ENCODE measurements at places on chromosomes 6 and 20.

- no peak for DNase-seq
Observed at GRCh38 chr20:32441638-32442037, 83.5 kb downstream of the ASXL1 start.

DNA sequence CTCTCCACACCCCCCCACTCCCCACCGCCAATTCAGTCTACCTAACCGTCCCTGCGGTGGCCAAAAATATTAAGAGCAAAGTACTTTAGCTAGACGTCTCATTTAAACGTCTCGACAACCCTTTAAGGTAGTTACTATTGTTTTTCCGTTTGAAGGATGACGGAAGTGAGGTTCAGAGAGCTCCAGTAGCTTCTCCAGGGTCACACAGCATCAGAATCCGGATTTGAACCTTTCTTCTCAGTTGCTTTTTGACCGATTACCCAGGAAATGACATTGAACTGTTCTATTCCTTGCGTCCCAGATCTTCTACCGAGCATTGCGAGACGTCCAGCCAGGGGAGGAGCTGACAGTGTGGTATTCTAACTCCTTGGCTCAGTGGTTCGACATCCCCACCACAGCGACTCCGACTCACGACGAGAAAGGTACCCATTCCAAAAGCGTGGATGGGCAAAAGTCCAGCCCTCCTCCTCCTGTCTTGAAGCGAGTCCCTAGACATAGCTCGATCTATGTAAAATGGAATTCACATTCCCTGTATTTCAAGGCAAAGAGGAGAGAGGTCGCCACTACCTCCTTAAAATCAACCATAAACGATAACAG lies 2.4 kb downstream of the PRDM13 start:
- DNase-seq: no peak

DNA sequence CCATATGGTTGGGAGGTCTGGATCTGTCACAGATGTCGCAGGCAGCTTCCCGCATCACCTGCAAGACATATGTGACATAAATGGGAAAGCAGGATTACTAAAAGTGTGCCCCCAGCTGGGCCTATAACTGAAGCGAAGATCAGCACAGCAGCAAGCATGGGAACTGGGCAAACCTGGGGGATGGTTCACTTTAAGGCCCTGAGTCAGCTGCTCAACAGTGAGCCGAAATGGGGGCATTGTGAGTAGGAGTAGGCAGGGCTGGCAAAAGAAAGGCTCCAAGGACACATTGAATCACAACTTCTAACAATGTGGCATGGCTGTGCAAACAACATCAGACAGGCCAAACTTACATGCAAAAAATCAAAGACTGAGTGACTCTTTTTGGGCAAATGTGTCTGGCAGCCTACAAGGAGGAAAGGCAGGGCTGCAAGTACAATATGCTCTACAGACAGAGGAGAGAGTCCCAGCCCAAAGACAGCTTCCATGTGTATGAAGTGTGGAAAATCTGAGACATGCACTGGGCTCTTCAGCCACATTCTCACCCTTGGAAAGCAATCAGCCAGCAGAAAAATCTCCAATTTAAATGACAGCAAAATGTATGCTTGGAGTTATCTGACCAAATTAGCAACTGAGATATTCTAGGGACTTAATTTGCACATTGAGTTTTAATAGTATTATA lies 531.0 kb upstream of the MMS22L start:
- no peak for DNase-seq

GRCh38 chr6:41098366-41098765 lies 25.6 kb downstream of the NFYA start:
- DNase-seq: no peak

DNA sequence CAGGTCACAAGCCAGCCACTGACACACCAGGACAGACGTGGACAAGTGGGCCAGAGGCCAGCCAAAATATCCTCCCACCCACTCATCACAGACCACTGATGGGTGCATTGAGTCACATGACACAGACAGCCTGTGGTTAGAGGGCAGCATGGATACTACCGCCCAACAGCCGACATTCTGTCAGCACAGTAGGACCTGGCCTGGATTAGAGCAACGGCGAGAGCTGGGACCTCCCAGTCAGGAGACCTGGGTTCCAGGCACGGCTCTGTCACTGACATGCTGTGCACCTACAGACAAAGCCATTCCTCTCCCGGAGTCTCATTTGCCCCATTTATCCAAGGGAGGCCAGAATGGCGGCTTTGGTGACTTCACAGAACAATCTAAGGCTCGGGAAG lies 8.0 kb downstream of the ZNF335 start:
- DNase-seq: no peak

- no peak for DNase-seq
Observed at GRCh38 chr6:149969635-149970034, 5.9 kb downstream of the ULBP1 start.

- no peak for DNase-seq
Observed at GRCh38 chr20:4666001-4666479, 55.7 kb upstream of the PRND start.

DNA sequence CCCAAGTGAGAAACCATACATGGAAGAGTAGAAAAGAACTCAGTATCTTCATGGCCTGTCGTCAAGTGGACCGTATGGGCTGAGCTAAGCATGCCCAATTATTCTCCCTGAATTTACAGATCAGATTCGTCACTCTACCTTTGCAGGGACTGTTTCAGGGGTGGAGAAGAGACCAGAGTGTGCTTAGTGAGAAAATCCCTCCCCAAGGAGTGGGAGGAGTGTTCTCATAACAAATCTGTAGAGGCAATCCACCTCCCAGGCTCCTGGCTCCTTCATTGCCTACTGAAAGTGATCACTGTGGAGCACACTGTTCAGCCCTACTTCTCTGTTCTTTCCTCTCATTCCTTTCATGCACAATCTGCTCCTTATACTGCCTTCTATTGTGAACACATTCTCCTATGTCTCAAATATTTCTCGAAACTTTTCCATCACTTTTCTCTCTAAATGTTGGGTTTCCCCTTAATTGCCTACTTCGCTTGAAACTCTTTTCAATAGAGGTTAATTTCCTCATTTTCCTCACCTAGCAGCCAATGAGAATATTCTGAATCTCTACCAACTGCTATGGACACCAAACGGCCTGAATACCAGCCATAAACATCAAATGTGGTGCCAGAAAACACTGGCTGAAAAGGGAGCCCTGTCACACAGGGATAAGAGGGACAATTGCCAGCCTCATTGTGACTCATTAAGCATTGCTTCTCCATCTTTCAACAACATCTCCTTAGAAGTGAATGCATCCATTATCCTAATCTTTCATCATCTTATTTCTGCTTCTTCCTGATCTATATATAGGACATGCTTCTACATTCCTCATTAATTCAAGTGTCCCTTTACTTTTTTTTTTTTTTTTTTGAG lies 398.3 kb downstream of the UTRN start:
- DNase-seq: no peak

GRCh38 chr6:124962639-124963415 lies 590 bp downstream of the RNF217 start:
- DNase-seq: no peak

DNA sequence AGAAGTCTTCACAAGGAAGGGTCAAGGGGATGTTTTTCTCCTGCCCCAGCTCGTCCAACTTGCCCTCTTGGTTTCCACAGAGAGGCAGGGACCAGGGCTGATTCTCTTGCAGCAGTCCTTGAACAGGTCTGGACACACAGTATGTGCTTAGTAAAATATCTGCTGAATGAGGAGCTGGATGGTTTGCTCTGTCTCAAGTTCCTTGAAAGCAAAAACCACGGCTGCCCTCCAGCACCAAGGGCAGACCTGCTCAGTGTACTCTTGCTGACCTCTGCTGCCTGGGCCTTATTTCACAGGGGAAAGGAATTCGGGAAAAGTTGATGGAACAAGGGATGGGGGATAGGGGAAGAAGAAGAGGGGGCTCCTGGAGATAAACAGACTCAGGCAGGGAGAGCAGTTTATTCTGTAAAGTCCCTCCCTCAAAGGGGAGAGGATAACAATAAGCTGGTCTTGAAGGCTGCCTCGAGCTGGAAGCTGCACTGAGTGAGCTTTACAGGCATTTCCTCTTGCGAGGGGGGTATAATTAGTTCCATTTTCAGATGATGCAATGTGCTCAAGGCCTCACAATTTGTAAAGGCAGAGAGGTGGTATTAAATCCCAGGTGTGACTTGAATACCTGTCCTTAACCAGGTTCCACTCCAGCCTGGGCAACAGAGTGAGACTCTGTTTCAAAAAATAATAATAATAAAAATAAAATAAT lies 10.3 kb downstream of the KCNK5 start:
- no peak for DNase-seq

DNA sequence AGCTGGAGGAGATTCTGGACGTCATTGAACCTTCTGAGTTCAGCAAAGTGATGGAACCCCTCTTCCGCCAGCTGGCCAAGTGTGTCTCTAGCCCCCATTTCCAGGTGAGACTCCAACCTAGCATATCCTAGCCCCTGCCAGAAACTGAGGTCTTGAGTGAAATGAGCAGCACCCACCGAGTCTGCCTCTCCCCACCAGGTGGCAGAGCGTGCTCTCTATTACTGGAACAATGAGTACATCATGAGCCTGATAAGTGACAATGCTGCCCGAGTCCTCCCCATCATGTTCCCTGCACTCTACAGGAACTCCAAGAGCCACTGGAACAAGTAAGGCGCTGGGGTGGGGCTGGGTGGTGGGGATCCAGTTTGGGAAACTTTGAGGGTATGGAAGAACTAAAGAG lies 4.6 kb downstream of the MEA1 start:
- DNase-seq: no peak

DNA sequence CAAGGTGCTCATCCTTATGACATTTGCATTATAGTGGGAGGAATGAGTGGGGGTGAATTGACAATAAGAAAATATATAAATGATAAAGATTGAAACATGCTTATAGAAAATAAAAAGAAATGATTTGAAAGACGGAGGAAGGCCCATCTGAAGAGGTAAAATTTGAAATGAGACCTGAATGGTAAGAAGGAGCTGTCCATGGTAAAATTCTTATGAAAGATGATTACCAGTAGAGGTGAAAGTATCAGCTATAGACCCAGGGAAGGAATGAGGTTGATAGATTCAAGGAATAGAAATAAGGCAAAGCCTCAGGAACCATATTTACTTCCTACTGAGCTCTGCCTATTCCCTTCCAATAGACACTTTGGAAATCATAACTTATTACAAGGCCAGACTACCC lies 149.7 kb downstream of the HTR1B start:
- no peak for DNase-seq

GRCh38 chr6:127191716-127192115 lies 73.2 kb downstream of the RSPO3 start:
- no peak for DNase-seq

- DNase-seq: no peak
Observed at GRCh38 chr6:130447374-130447773, 81.6 kb downstream of the TMEM200A start.

- DNase-seq: no peak
Observed at GRCh38 chr6:33339193-33339592, 21.6 kb upstream of the ZBTB22 start.

DNA sequence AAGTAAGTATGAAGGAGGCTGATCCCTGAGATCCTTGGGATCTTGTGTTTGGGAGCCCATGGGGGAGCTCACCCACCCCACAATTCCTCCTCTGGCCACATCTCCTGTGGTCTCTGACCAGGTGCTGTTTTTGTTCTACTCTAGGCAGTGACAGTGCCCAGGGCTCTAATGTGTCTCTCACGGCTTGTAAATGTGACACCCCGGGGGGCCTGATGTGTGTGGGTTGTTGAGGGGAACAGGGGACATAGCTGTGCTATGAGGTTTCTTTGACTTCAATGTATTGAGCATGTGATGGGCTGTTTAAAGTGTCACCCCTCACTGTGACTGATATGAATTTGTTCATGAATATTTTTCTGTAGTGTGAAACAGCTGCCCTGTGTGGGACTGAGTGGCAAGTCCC lies 2.8 kb downstream of the HLA-G start:
- DNase-seq: no peak

- DNase-seq: no peak
Observed at GRCh38 chr20:54137115-54137514, 36.7 kb downstream of the CYP24A1 start.

DNA sequence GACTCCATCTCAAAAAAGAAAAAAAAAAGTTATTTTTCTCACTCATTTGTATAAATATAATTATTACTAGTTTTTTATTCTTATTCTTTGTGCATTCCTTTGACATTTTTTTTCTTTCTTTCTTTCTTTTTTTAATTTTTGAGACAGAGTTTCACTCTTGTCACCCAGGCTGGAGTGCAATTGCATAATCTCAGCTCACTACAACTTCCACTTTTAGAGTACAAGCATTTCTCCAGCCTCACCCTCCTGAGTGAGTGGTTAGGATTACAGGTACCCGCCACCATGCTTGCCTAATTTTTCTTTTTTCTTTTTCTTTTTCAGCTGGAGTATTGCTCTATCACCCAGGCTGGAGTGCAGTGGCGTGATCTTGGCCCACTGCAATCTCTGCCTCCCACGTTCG lies 51.4 kb upstream of the JARID2 start:
- DNase-seq: no peak

GRCh38 chr6:124937645-124938044 lies 24.6 kb upstream of the RNF217 start:
- no peak for DNase-seq

- DNase-seq: no peak
Observed at GRCh38 chr20:25225642-25226432, 22.0 kb upstream of the PYGB start.

DNA sequence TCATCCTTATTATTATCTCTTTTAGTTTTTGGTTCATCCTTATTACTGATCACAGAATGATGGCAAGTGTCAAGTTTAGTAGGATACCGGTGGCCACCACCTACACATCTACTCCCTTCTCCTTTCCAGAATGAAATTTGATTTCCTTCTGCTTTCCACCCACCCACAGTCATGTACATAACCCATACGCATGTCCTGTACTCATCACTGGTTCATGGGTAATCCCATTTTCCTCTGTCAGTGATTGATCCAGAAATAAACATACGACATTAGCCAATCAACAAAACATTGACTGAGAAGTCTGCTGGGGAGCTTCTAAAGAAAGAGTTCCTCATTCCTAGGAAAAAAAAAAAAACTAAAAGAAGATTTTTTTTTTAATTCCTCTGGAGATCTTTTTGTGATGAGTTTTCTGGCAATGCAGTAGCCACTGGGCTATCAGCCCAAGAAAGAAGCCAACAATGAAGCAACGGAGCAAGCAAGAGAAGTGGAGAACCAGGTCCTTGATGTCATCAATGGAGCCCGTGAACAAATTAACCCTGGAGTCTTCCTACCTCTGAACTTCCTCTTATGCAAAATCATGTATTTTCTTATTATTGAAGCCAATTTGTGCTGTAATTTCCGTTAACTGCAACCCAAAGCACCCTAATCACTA lies 127.8 kb downstream of the TASP1 start:
- no peak for DNase-seq

All from NCI-H1417 treated with DMSO at 0.1 percent for 48 hours (cell line).